ENCODE measurements at places on chromosomes 12 and 14.

DNA sequence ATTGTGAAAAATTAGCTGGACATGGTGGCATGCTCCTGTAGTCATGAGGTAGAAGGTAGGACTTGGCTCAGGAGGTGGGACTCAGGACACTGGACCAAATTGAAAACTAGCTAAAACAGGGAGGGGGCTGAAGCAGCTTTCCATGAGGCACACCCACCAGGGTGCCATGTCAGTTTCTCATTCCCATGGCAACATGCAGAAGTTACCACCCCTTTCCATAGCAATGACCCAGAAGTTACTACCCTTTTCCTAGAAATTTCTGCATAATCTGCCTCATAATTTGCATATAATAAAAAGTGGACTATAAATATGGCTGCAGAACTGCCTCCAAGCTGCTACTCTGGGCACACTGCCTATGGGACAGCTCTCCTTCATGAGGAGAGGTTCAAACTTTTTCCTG, 38.5 kb downstream of the ERO1A start:
- DNase-seq, result no peak

DNA sequence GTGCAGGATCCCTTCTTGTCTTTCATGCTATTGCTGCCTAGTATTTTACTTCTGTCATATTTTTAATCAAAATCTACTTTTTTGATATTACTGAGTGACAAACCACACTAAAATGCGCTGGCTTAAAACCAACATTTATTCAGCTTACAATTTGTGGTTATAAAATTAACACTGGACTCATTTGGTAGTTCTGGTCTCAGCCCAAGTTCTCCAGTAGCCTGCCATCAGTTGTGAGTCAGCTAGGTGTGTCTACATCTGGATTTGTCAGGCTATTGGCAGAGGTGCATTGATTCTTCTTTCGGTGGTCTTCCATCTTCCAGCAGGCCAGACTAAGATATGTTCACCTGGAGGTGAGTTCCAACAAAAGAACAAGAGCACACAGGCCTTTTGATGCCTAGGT, 765.1 kb upstream of the FBXO33 start:
- DNase-seq, result no peak

GRCh38 chr12:49762468-49762847, 21.1 kb downstream of the TMBIM6 start:
- DNase-seq, result no peak

- DNase-seq, result no peak
Measured at GRCh38 chr14:53325176-53325806, 172.2 kb upstream of the DDHD1 start.

DNA sequence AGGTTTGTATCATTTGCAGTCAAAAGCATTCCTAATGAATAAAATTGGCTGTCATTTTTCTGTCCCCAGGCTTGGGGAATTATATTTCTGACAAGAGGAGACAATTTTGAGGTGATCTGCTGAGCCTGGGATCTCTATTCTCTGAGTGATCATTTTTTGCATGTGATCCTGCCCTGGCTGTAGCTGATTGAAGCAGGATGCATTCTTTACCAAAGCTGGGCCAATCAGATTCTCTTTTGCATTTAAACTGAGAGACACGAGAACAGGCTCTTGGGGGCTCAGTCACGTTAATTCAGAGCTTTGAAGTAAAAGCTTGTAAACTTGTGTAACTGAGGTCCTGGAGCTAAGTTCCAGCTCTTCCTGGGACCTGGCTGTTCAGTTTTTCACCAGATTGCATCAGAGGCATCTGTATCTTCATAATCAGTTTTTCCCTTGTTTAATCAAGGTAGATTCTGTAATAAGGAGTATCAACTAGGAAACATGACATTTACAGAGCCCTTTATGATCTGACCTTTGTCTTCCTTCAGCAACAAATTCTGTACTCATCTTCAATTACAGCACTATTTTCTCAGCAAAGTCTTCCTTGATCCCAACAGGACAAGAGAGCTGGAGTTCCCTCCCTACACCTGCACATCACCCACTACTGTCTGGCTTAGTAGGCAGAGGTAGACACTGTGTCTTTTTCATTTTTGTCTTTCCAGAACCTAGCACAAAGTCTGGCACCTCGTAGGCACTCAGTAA, 35.0 kb upstream of the MANSC4 start:
- no peak for DNase-seq

DNA sequence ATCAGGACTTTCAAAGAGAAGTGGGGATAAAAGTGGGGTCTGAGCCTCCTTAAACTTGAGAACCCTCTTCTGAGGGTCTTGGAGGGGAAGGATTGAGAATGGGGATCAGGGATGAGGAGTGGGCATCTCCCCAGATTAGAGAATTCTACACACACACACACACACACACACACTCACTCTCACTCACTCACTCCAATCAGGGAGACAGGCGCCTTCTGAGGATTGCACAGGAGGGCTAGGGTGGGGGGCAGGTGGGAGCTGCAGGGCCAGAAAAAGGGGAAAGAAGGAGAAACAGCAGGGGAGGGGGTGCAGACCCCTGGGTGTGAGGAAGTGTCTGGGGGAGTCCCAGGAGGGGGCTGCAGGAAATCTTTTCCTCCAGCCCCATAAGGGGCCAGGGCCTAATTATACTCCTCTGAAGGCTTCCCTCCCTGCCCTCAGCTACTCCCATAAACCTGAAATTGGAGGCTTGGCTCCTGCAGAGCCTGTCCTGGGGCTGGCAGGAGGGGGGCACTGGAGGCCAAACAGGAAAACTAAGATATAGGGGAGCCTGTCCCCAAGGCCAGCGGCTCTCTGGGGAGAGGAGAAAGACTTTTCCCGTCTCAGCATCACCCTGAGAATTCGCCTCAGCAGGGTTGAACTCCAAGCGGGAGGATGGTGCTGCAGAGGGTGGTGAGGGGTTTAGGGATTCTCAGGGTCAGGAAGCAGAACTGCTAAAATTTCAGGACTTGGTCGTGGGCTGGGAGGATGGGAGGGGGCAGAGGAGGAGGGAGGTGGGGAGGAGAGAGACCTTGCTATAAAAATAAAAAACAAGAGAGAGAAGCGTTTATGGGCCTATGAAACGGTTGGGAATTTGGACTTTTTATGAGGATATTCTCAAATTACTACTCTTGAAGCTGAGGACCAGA, 1.6 kb downstream of the HOXC9 start:
- no peak for DNase-seq

- no peak for DNase-seq
Measured at GRCh38 chr14:65164068-65164824, 61.9 kb upstream of the MAX start.

GRCh38 chr14:61766151-61766550, 3.9 kb downstream of the SNAPC1 start:
- DNase-seq, result no peak

GRCh38 chr12:27260746-27261145, 16.7 kb downstream of the STK38L start:
- DNase-seq, result no peak

DNA sequence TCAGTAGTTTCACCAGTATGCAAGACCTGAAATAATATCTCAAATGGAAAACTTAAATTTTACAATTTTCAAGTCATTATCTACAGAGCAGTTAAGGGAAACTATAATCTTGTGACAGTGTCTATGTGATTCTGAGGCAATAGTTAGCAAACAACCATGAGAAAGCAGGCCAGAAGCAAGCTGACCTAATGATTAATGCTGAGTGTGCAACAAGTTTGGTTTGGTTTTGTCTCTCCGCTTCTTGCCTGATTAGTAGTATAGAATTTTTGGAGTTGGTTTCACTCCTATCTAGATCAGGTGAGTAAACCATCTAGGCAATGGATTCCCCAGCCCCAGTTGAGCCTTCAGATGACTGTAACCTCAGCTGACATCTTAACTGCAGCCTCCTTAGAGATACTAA, 212.9 kb upstream of the NAV3 start:
- no peak for DNase-seq

GRCh38 chr12:42237853-42238239, 202 bp downstream of the YAF2 start:
- DNase-seq, result no peak

DNA sequence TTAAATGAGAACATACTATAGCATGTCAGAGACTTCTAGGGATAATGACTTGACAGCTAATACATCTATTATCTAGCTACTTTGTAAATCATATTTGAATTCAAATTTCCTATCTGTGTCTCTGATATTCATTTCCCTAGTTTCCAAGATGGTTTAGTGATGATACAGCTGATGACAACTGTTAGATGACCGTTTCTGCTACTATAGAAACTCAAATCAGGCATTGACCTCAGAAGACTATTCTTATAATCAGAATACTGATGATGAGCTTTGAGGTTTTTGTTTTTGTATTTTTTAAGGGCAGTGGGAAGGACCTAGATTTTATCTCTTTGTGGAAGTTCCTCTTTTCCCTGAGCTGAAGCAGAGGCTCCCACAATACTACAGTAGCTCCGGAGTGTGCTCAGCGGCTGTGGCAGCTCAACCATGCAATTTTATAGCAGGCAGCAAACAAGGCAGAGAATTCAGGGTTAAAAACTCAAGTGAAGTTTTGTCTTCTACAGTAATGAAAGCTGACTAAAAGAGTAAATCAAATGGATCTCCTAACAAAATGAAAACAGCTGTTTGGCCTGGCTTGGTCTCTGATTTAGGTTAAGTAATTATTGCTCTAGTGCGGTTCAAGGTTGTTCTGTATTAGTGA, 145.1 kb downstream of the SLC25A21 start:
- DNase-seq, result no peak

GRCh38 chr14:92897922-92898565, 24.9 kb upstream of the CHGA start:
- no peak for DNase-seq

GRCh38 chr14:101916816-101917412, 47.5 kb upstream of the DYNC1H1 start:
- DNase-seq, result no peak

GRCh38 chr14:77187649-77188012, 6.0 kb downstream of the TMEM63C start:
- DNase-seq, result no peak

GRCh38 chr14:68577802-68578541, 214.9 kb downstream of the ZFP36L1 start:
- no peak for DNase-seq

GRCh38 chr14:100281286-100282082, 24.8 kb downstream of the SLC25A29 start:
- no peak for DNase-seq

GRCh38 chr12:2018391-2018790, 14.1 kb upstream of the DCP1B start:
- no peak for DNase-seq

- no peak for DNase-seq
Measured at GRCh38 chr12:66251049-66251448, 51.2 kb upstream of the HELB start.

- no peak for DNase-seq
Measured at GRCh38 chr14:33510063-33510481, 440.8 kb downstream of the EGLN3 start.

GRCh38 chr14:39367387-39367751, 64.9 kb downstream of the FBXO33 start:
- DNase-seq, result no peak

DNA sequence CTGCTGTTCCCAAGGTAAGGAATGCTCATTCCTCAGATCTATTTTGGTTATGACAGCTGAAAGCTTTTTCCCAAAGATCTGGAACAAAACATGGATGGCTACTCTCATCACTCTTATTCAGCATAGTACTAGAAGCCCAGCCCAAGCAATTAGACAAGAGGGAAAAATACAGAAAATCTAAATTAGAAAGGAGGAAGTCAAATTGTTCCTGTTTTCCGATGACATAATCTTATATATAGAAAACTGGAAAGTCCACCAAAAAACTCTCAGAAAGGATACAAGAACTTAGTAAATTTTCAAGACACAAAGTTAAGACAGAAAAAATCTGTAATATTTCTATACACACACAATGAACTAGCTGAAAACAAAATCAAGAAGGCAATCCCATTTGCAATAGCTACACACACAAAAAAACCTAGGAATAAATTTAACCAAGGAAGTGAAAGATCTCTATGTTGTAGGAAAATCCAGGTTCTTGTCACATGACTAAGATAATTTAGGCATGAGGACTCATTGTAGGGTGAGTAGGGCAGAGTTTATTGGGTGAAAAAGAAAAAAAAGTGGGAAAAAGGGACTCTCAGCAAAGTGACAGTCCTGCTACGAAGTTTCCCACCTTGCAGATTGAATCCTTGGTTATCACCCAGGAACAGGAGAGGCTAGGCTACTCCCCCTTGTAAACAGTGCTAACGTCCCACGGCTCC, 28.6 kb upstream of the KLRB1 start:
- DNase-seq, result no peak

- DNase-seq, result no peak
Measured at GRCh38 chr12:82407481-82407880, 49.2 kb downstream of the METTL25 start.

DNA sequence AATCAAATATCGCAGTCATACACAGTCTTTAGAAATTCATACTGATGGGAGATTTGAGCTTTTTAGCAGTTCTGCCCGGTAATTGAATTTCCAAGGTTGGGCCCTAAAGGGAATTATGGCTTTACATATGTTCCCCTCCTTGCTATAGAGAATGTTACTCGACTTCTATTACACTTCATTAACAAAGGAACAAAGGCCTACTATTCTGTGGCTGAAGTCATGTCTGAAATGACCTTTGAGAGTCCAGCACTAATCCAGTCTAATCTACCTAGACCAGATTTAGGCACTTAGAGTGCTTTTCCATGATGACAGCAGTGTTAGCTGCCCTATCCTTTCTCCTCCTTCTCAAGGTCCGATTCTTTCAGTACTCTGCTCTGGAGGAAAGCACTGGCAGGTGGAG, 305.3 kb downstream of the MED13L start:
- DNase-seq, result no peak

- DNase-seq, result no peak
Measured at GRCh38 chr12:39390752-39391151, 52.2 kb downstream of the KIF21A start.

GRCh38 chr14:51576879-51577278, 74.8 kb upstream of the FRMD6 start:
- no peak for DNase-seq

GRCh38 chr12:10305411-10305810, 2.3 kb upstream of the KLRD1 start:
- DNase-seq, result no peak

DNA sequence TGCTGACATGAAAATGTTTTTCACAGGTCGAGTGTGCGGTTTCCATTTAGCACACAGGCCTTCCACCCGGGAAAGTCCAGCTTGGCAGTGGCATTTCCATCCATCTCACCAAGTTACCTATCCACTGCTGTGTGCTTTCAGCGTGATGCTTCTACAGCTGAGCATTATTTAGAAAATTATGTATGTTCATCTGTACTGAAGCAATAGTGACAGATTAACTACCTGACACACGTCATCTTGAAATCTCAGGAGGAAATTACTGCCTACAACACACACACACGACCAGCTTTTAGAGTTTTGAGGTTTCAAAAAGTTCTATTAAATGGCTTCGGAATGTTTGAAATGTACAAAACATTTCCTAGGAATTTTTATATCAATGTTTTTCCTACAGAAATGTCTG, 39.4 kb downstream of the IFNG-AS1 start:
- no peak for DNase-seq

- peak; percentile 82 for DNase-seq
Measured at GRCh38 chr12:107884769-107885694, 110.5 kb downstream of the ASCL4 start.

DNA sequence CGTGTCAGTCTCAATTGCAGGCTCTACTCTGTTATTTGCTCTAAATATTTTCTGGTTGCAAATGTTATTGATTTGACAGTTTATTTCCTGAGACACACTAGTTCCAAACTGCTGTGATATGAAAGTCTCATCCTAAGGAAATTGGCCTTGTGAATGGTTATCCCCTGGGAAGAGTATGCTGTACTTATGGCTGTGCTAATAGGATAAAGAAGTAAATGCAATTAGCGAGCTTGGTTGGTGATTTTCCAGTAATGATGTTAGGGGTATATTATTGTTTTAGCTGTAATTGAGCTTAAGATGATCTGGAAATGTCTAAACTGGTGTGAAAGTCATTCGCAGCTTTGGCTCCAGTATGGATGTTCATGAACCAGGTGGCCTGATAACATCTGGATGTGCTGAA, 197.9 kb downstream of the SUDS3 start:
- no peak for DNase-seq

Data from ecto neural progenitor cell (in vitro differentiated cells).